Activated naive CD8-positive, alpha-beta T cell treated with anti-CD3 and anti-CD28 coated beads, Interleukin-2, amount 50 U/mL, for 24 hours (primary cell): ENCODE measurements at places on chromosomes 12 and 14.

DNA sequence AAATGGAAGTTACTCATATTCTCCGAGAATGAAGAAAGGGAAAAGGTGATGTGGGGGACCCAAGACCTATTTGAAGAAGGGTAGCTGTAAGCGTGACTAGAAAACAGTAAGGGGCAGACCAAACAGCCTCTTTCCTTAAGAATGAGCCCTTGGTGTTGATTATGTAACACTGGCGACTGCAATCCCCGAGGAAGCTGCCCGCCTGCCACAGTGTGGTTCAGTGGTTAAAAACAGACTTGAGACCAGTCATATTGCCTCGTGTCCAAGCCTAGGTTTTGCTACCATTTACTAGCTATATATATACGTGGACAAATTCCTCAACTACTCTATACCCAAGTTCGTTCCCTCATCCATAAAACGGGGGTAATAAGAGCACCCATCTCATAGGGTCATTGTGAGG is 49.1 kb downstream of the SSPN start:
- no peaks in the 10 kb centered on the region for H3K36me3 ChIP-seq
- H3K27me3 ChIP-seq, result peaks cover 8% of the 10 kb centered on the region
- no peak overlapping the region for H3K4me3 ChIP-seq

- no peaks in the 10 kb centered on the region for H3K27me3 ChIP-seq
- DNase-seq, result no peak
- no peak overlapping the region for H3K27ac ChIP-seq
- no peak overlapping the region for H3K4me3 ChIP-seq
Measured at GRCh38 chr12:22256041-22256441, 78.5 kb downstream of the ST8SIA1 start.

GRCh38 chr12:97886511-97887176 is 424.0 kb downstream of the RMST start:
- DNase-seq, result no peak
- H3K27ac ChIP-seq, result no peak overlapping the region
- no peak overlapping the region for H3K4me3 ChIP-seq
- H3K36me3 ChIP-seq, result no peaks in the 10 kb centered on the region
- H3K4me1 ChIP-seq, result no peaks in the 10 kb centered on the region
- no peaks in the 10 kb centered on the region for H3K27me3 ChIP-seq

- no peaks in the 10 kb centered on the region for H3K36me3 ChIP-seq
- H3K4me1 ChIP-seq, result peaks cover 2% of the 10 kb centered on the region
- DNase-seq, result no peak
- H3K4me3 ChIP-seq, result no peak overlapping the region
- H3K27ac ChIP-seq, result no peak overlapping the region
Measured at GRCh38 chr14:101406921-101407320, 154.4 kb upstream of the DIO3 start.

GRCh38 chr14:101876555-101876938 is 87.8 kb upstream of the DYNC1H1 start:
- peaks cover 84% of the 10 kb centered on the region for H3K4me1 ChIP-seq
- peak overlapping the region; percentile 69 for H3K27ac ChIP-seq
- peak overlapping the region; percentile 39 for H3K4me3 ChIP-seq
- peak; percentile 67 for DNase-seq
- H3K36me3 ChIP-seq, result peaks cover 7% of the 10 kb centered on the region

GRCh38 chr12:12521044-12521485 is 41.6 kb downstream of the DUSP16 start:
- peaks cover 11% of the 10 kb centered on the region for H3K4me1 ChIP-seq
- no peak overlapping the region for H3K27ac ChIP-seq
- H3K36me3 ChIP-seq, result peaks cover 36% of the 10 kb centered on the region
- H3K4me3 ChIP-seq, result no peak overlapping the region
- no peak for DNase-seq

- no peaks in the 10 kb centered on the region for H3K36me3 ChIP-seq
- no peaks in the 10 kb centered on the region for H3K27me3 ChIP-seq
- no peak for DNase-seq
- no peak overlapping the region for H3K4me3 ChIP-seq
- H3K27ac ChIP-seq, result no peak overlapping the region
- H3K4me1 ChIP-seq, result no peaks in the 10 kb centered on the region
Measured at GRCh38 chr14:39877577-39878190, 445.5 kb upstream of the FBXO33 start.

DNA sequence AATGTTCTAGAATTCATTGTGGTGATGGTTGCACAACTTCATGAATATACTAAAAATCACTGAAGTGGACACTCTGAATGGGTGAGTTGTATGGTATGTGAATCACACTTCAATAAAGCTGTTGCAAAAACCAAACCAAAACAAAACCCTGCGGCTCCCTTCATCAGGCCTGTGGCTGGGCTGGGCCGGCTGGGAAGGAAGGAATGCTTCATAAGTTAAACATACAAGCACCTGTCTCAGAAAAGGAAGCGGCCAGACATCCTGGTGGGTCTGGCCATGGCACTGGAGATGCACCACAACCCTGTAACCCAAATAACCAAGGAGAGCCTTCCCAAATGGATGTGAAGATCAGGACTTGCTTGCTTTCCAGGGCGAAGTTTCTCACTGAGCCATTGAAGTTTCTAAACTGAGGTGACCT is 34.9 kb downstream of the TTC7B start:
- DNase-seq, result no peak
- no peak overlapping the region for H3K27ac ChIP-seq
- H3K4me1 ChIP-seq, result no peaks in the 10 kb centered on the region
- H3K27me3 ChIP-seq, result no peaks in the 10 kb centered on the region

GRCh38 chr12:130546494-130546893 is 169.6 kb downstream of the RIMBP2 start:
- H3K27me3 ChIP-seq, result peaks cover 2% of the 10 kb centered on the region
- no peak overlapping the region for H3K4me3 ChIP-seq
- no peaks in the 10 kb centered on the region for H3K4me1 ChIP-seq
- no peaks in the 10 kb centered on the region for H3K36me3 ChIP-seq
- H3K27ac ChIP-seq, result no peak overlapping the region

DNA sequence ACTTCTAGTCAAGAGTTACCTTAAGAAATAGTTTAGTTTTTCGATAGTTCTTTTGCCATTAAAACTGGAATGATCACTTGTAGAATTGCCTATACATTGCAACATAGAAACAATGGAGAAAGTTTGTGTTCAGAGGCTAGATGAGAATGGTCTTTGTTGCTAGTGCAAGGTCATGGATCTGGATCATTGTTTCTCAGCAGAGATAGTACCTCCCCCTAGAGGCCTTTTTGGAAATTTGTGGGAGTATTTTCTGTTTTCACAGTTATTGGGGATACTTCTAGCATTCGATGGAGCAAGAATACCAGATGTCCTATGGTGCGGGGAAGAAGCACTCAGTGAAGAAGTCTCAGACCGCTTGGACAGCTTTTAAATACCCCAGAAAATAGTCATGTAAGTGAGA is 138.8 kb upstream of the HMGA2 start:
- no peak for DNase-seq
- no peak overlapping the region for H3K4me3 ChIP-seq
- H3K27me3 ChIP-seq, result no peaks in the 10 kb centered on the region
- H3K36me3 ChIP-seq, result no peaks in the 10 kb centered on the region

GRCh38 chr12:22709292-22709691 is 84.3 kb downstream of the ETNK1 start:
- DNase-seq, result no peak
- H3K4me3 ChIP-seq, result no peak overlapping the region
- H3K27me3 ChIP-seq, result no peaks in the 10 kb centered on the region
- no peaks in the 10 kb centered on the region for H3K36me3 ChIP-seq
- no peaks in the 10 kb centered on the region for H3K4me1 ChIP-seq
